ENCODE measurements at places on chromosomes 12 and 14.

- no peak for DNase-seq
Observed at GRCh38 chr12:30447061-30447750, 248.5 kb downstream of the IPO8 start.

DNA sequence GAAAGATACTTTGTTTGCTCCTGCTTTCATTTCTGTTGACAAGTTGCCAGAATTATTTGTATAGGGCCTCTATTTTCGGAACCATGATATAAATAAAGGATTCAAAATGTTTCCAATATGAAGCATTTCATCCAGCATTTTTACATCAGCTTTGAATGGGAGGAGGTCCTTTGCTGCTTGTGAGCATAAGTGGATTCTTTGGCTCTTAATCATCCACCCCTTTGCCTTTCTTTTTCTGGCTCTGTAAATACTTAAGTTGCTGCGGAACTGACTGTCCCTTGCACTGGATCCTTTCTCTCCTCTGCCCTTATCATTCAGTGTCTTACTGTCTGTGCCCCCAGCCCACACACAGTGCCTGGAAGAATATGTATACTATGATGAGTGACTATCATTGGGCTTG is 357.3 kb upstream of the RGS6 start:
- DNase-seq, result no peak

DNA sequence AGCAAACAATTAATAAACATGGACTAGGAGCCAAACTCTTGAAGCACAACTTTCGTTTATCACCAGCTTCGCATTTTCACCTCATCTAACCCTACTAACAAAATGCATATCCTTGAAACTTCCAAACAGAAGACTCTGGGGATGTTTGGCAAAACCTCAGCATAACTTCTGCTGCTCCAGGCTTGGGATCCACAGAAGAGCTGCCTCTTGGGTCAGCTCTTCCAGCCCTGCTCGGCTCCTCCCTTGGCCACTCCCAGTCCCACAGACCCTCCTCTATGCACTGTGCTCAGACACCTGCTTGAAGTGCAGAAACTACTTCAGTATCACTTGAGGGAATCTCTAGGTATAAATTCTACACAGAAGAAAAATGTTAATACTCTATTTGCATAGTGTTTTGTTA is 110.0 kb upstream of the AMIGO2 start:
- DNase-seq, result no peak

GRCh38 chr12:123799227-123799626 is 37.1 kb downstream of the DNAH10 start:
- DNase-seq, result no peak

DNA sequence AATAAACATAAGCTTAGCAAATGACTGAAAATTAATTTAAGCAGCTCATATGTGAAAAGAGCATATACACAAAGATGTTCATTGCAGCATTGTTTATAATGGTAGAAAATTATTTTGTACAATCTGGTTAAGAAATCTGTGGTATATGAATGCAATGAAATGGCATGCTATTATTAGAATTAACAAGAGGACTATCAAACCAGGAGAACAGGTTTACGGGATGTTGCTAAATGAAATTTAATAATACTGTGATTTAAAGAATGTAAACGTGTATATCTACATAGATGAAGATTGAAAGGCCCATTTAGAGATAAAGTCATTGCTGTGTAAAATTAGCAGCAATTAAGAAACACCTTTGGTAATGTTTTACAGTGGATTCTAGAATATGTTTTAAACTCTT is 70.5 kb downstream of the EID3 start:
- DNase-seq, result no peak

DNA sequence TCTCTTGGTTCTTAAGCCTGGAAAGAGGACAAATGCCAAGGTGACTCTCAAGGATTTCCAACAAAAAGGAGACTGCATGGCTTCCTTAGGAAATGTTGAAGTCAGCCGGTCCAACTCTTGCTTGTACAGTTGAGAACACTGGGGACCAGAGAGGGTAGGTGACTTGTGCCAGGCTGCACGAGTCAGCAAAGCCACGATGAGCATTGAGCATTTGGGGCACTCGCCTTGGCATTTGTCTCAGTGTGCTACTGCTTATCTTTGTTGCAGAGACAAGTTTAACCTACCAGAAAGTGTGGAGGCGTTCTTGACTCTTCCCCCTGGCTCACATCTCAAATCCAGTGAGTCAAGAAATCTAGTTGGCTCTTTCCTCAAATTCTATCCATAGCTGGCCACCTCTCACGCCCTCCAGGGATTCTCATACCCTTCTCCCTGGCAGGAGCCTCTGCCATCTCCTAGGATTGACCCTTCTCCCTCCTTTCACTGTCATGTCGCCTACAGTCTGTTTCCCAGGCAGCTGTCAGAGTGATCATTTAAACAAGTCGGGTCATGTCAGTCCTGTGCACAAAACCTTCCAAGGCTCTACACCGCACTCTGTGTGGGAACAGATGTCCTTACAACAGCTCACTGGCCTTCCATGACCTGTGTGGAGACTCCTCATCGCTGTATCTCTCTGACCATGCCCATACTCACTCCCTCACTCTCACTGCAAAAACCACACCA is 17.2 kb upstream of the KRT83 start:
- DNase-seq, result no peak

- DNase-seq, result no peak
Observed at GRCh38 chr14:103503296-103503695, 19.3 kb downstream of the CKB start.

DNA sequence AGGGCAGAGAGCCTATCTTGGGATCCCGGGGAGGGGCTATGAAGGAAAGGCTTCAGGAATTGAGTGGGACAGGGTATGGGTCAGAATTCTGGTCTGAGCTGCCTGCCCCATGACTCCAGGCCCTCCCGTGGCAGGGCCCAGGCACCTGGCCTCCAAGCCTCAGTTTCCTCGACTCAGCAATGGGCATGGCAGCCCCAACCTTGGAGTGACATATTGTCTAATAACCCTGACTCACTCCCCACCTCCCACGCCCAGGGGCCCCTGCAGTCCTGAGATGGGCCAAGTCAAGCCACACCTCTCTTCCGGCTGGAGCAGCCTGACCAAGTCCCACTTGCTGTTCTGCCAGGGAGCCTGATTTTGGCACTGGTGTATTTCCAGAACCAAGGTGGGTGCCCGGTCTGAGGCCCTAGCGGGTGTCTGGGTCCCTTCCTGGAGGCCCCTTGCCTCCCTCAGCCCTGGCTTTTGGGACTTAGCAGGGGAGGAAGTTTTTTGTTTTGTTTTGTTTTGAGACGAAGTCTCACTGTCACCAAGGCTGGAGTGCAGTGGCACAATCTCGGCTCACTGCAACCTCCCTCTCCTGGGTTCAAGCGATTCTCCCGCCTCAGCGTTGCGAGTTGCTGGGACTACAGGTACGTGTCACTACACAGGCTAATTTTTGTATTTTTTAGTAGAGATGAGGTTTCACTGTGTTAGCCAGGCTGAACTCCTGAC is 40.3 kb upstream of the RCOR1 start:
- DNase-seq, result peak; percentile 90

DNA sequence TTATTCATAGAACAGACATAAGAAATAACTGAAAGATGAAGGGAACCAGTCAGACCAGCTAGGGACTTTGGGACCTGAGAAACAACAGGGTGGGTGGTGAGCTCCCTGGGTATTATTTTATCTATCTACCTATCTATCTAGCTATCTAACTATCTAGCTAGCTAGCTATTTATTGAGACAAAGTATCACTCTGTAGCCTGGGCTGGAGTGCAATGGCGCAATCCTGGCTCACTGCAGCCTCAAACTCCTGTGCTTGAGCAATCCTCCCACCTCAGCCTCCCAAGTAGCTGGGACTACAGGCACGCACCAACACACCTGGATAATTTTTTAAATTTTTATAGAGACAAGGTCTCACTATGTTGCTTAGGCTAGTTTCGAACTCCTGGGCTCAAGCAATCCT is 127.6 kb downstream of the DPF3 start:
- no peak for DNase-seq

- DNase-seq, result no peak
Observed at GRCh38 chr12:42143452-42144157, 1.1 kb downstream of the GXYLT1 start.

GRCh38 chr12:52087961-52088820 is 8.7 kb downstream of the SMIM41 start:
- no peak for DNase-seq

DNA sequence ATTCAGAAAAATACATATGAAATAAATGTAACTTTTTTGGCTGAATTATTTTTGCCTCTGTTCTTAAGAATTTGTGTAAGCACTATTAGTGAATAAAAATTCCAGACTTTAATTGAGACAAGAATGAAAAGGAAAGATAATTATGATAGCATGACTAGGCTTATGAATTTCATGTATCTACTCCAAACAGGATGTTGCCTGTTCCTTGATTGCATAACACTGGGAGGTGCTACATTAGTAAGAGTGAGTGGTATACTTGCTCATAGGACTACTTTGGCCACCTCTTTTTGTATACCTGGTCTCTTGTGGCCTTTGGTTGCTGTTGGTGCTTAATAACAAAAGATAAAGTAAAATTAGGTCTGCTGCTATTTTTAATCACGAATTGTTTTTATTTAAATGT is 112.8 kb downstream of the NAV3 start:
- no peak for DNase-seq

DNA sequence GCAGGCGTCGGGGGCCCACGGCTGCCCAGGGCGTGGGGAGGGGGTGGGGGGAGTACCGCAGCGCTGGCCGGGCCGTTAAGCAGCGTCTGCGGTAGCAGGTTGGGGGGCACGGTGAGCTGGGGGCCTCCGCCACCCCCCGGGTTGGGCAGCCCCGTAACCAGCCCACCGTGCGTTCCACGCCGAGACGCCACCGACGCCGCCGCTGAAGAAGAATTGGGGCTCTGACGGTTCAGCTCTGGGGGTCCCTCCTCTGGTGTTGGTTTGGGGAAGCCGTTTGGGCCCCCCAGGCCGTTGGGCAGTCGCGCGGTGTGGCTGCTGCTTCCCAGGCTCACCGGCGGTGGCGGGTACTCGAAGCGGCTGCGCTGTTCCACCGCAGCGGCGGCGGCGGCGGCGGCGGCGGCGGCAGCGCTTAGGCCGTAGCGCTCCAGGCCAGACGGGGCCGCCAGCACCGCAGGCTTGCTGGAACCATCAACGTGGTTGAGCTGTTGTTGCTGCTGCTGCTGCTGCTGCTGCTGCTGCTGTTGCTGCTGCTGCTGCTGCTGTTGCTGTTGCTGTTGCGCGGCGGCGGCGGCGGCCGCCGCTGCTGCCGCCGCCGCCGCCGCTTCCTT is 1.5 kb downstream of the IRF2BPL start:
- DNase-seq, result no peak

DNA sequence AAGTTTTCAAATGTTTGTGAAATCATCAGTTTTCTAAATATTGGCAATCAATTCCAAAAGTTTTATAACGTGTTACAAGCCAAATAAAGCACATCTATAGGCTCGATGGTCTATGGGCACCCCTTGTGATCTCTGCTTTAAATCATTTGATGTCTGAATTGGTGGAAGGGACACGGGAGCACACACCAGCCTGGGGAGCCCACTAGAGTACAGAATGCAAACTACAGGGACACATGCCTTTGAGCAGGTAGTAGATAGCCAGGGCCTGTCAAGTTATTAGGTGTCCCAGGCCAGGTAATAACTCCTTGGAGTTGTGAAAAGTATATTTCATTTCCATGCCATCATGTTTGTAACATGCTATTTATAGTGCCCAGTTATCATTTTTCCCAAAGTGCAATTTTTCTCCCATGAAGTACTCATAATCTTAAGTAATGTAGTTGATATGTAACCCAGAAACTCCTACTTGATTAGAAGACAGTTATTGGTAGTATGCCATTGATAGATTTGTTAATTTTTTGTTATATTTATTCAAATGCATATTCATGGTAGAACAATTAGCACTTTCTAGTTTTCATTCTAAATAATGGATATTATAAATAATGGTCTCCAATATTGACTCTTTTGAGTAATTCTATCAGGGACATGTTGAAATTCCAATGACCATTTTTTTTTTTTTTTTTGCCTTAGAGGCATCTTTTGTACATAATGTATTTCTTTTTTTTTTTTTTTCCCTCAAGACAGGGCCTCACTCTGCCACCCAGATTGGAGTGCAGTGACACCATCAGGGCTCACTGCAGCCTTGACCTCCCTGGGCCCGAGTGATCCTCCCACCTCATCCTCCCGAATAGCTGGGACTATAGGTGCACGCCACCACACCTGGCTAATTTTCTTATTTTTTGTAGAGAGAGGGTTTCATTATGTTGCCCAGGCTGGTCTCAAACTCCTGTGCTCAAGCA is 96.9 kb upstream of the FGD4 start:
- DNase-seq, result no peak

- no peak for DNase-seq
Observed at GRCh38 chr12:105522166-105522825, 191.8 kb downstream of the C12orf75 start.

DNA sequence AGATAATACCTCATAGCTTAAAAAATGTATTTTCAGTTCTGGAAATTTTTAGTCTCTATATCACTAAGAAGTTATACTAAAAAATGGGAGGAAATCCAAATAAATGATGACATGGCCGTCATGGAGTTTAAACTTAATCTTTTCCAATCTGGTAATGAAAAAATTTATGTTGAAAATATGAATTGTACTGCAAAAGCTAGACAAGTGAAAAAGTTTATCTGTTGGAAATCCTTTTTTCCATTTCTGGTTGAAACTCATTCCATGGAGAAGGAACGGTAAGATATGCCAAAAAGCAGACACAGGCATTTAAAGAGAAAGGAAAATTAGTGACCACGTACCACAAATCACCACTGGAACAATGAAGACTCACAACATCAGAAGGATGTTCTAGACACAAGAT is 314.2 kb upstream of the PRICKLE1 start:
- no peak for DNase-seq

DNA sequence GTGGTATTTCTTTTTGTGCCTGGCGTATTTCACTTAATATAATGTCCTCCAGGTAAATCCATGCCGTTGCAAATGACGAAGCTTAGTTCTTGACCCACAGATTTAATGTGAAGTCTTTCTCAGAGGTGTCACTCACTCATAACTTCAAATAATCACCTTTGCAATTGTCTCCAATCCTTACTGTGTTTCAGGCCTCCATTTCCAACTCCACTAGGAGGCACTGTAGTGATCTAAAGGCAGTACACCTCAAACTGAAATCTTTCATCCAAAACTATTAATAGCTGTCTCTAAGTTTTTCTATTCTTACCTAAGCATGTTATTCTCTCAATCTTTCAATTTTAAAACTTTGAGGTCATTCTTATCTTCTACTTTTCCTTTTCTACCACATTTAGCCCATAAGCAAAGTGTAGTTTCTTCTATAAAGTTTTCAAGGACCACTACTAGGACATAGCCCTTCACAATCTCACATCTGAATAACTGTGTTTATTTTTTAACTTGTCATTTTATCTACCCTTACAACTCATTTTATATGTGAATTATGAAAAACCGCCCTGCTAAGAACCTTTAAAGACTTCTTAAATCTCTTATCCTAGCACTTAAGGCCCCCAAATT is 25.5 kb upstream of the FBXO34 start:
- no peak for DNase-seq

DNA sequence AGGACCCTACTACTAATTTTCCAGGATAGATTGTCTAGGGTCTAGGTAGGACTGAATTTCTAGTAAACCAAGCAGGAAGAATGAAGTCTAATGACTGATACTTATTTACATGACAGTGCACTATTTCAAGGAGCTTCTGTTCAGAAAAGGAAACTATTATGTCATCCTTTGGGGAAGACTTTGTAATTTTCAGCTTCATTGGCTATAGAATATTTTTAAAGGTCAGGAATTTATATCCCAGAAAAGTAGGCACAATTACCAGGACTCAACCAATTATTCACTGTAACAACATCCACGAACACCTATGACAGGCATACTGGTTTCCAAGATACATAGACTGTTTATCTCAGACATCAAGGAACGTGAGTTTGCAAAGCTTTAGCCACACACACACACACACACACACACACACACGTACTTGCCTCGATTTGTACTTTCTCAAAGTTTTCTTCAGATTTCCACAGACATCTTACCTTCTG is 23.2 kb downstream of the OR6S1 start:
- no peak for DNase-seq
